ENCODE measurements at places on chromosomes 12 and 14. TPM values are rescaled to one million over a fixed set of nuclear protein-coding genes. Genes with fewer than 3 reads are reported as not detected.
A peak's percentile ranks its signal among the peaks of the same experiment; 100 is the strongest.

- no peak overlapping the region for H3K4me3 ChIP-seq
- no peaks in the 10 kb centered on the region for H3K4me1 ChIP-seq
- no peaks in the 10 kb centered on the region for H3K36me3 ChIP-seq
- peak; percentile 72 for DNase-seq
These were observed 32.3 kb upstream of the MMP17 start for GRCh38 chr12:131795690-131796410.

Gene C12orf54
- total RNA-seq = not detected

GRCh38 chr14:76962303-76962660, 66.2 kb downstream of the IRF2BPL start:
- no peaks in the 10 kb centered on the region for H3K36me3 ChIP-seq
- H3K27ac ChIP-seq = peak overlapping the region; percentile 91
- peak overlapping the region; percentile 37 for H3K4me3 ChIP-seq
- DNase-seq = no peak
- no peaks in the 10 kb centered on the region for H3K27me3 ChIP-seq

GRCh38 chr14:69428289-69428998, 30.0 kb downstream of the SLC39A9 start:
- no peak for DNase-seq
- no peak overlapping the region for H3K27ac ChIP-seq
- no peaks in the 10 kb centered on the region for H3K27me3 ChIP-seq
- no peaks in the 10 kb centered on the region for H3K36me3 ChIP-seq
- no peak overlapping the region for H3K4me3 ChIP-seq

DNA sequence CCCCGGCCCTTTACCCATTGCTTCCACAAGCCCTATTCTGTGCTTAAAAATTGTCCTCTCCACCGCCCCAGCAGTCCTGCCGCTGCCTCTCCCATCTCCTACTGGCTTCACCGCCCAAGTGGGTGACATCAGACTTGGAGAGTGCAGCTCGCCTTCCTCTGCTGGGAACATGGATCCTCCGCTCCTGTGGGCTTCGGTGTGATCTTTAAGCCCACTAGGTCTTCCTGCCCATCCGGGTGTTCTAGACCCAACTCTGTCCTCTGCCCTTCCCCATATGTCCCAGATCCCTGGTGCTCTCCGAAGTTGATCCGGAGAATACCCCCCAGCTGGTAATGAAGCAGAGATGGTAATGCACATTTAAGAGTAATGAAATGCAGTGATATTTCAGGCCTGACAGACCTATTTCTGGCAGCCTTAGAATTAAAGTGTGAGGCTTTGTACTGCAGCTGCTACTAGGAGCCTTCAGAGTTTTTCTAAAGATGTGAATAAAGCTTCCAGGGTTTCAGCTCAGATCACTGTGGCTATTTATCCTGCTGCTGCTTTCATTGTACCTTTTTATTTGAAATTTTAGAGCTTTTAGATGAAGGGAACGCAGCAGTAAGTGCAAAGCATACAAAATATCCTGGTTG, 22.9 kb upstream of the CTDSP2 start:
- H3K36me3 ChIP-seq = no peaks in the 10 kb centered on the region
- H3K27me3 ChIP-seq = no peaks in the 10 kb centered on the region
- peak; percentile 53 for DNase-seq
- no peak overlapping the region for H3K4me3 ChIP-seq

- no peaks in the 10 kb centered on the region for H3K36me3 ChIP-seq
- no peaks in the 10 kb centered on the region for H3K4me1 ChIP-seq
- no peaks in the 10 kb centered on the region for H3K27me3 ChIP-seq
These were observed 82.1 kb upstream of the BDKRB2 start for GRCh38 chr14:96122496-96122895.

Gene VDR
- total RNA-seq = 29.7 TPM

GRCh38 chr12:97555547-97556187, 93.1 kb downstream of the RMST start:
- no peak for DNase-seq
- H3K36me3 ChIP-seq = no peaks in the 10 kb centered on the region
- no peak overlapping the region for H3K27ac ChIP-seq
- no peaks in the 10 kb centered on the region for H3K27me3 ChIP-seq
- H3K4me3 ChIP-seq = no peak overlapping the region

- no peak overlapping the region for H3K27ac ChIP-seq
- H3K36me3 ChIP-seq = no peaks in the 10 kb centered on the region
- no peak for DNase-seq
- H3K4me1 ChIP-seq = no peaks in the 10 kb centered on the region
- H3K27me3 ChIP-seq = no peaks in the 10 kb centered on the region
These were observed 407.2 kb downstream of the FSCB start for GRCh38 chr14:44099743-44100488.

DNA sequence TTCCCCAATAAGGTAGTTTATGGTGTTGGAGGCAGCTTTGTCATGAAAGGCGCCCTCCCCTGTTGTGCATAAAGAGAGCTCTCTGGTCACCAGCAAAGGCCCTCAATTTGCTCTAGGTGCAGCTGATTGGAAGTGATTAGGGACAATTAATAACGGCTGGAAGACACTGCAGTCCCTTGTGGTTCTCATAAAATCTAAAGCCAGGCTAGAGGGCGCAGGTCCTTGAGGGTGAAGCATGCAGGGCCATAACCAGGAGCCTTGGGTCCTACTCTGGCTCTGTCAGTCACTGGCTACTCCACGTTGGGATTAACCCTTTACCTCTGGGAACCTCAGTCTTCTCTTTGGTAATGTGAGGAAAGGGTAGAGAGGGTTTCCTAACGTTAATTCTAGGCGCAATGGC, 1.9 kb downstream of the DAAM1 start:
- no peak for DNase-seq
- H3K4me1 ChIP-seq = peaks cover 40% of the 10 kb centered on the region
- H3K27ac ChIP-seq = peak overlapping the region; percentile 97

Gene ASCL1
- 0.34 TPM for total RNA-seq

DNA sequence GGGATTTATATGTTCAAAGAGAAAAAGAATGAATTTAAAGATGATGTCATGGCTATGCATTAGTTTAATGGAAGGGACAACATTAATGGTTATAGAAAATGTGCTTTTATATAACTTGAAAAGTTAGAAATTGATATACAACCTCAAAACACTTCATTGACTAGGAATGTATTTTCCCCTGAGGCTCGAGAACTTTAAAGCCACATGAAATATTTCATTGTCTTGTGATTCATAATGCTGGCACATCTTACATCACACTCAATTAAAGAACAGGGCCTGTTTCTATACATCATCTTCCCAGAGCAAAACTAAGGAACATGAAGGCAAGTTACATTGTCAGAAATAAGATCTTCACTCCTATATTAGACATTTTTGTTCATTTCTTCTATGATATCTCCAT, 35.2 kb upstream of the PAWR start:
- no peak for DNase-seq
- no peak overlapping the region for H3K27ac ChIP-seq
- H3K27me3 ChIP-seq = no peaks in the 10 kb centered on the region
- no peaks in the 10 kb centered on the region for H3K36me3 ChIP-seq
- H3K4me1 ChIP-seq = no peaks in the 10 kb centered on the region

- no peaks in the 10 kb centered on the region for H3K4me1 ChIP-seq
- peaks cover 26% of the 10 kb centered on the region for H3K27me3 ChIP-seq
- DNase-seq = no peak
- no peaks in the 10 kb centered on the region for H3K36me3 ChIP-seq
- H3K27ac ChIP-seq = no peak overlapping the region
These were observed 219.6 kb upstream of the C14orf180 start for GRCh38 chr14:104359969-104360442.

DNA sequence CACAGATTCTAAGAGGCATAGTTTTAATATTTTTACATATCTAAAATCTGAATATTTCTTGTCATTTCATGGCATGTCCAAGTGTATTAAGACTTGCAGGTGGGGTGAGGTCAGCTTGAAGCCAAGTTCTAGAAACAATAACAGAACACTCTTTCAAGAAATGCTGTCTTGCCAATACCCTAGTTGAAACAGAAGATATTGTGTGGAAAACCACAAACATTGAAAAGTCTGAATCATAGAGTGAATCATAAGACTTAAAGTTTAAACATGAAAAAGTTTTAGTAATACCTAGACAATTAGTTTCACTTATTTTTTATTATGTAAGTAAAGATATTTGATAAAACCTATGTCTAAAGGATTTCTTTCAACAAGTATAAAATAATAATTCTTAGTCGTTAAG, 191.5 kb upstream of the CAND1 start:
- no peak overlapping the region for H3K4me3 ChIP-seq
- H3K4me1 ChIP-seq = no peaks in the 10 kb centered on the region
- no peak for DNase-seq
- H3K36me3 ChIP-seq = no peaks in the 10 kb centered on the region
- H3K27me3 ChIP-seq = peaks cover 9% of the 10 kb centered on the region

DNA sequence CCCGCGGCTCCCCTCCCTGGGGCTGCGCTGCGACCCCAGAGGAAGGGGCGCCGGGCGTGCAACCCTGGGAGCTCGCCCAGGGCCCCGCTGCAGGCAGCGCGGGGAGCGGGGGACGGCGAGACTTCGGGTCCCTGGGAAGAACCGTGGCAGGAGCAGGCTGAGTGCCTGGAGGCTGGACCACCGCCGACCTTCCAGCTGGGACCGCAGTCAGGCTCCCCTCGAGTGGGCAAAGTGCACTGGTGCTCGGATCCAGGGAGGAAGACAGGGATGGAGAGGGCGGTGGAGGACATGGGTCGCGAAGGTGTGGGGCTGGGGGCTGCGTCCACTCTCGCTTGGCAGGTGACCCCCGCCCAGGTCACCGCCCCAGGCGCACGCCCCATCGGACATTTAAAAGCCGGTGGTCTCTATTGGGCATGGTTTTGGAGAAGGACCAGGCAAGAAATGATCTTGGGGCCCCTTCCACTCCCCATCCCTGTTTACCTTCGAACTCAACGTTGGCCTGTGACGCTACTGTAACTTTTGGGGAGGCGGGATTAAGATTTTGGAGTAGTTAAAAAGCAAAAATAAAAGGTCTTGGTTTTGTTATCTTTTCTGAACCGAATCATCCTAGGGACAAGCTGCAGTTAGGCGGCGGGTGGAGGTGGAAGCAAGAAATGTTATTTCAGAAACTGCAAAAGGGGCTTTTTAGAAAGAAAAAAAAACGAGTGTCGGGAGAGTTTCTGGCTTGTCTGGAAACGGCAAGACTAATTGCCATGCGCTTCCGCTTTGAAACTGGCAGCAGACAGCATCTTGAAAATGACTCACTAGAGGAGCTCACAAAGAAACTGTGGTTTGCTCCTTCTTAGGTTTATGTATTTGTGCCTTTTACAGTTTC, 1.0 kb downstream of the ELK3 start:
- peak overlapping the region; percentile 84 for H3K4me3 ChIP-seq
- no peaks in the 10 kb centered on the region for H3K27me3 ChIP-seq
- peaks cover 19% of the 10 kb centered on the region for H3K4me1 ChIP-seq
- peak; percentile 77 for DNase-seq

Gene ADAM21
- total RNA-seq = 0.41 TPM

Gene CD9
- 416 TPM for total RNA-seq

Gene HAL
- 1.1 TPM for total RNA-seq

DNA sequence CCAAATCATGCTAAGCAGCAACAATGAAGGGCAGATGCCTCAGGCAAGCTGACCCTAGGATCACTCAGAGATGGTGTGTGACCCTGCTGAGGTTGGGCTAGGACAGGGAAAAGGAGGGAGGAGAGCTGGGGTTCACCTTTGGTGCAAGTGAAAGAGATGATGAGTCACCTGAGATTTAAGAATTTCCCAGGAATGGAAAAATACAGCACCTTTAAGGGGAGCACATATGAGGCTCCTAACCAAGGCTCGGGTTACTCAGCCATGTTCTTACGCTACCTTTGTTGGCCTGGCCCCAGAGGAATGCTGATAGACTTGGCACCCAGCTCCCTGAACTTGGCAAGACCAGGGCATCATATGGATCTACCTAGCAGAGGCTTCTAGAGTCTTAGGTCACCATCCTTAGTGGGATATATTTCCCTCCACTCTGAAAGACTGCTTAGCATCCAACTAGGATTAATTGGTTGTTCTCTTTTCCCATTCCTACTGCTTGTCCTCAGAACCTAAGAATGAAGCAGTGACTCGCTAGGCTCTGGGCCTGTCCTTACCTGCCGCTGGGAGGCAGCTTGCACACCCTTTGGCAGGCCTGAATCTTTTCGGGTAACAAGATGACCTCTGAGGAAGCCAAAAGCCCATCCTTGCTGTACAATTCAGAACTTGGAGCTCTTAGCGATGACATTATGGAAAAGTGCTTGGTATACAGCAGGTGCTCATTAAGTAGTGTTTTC, 4.0 kb upstream of the NAA25 start:
- peaks cover 49% of the 10 kb centered on the region for H3K4me1 ChIP-seq
- H3K27me3 ChIP-seq = no peaks in the 10 kb centered on the region
- no peak overlapping the region for H3K4me3 ChIP-seq
- H3K36me3 ChIP-seq = no peaks in the 10 kb centered on the region

Gene MAP1LC3B2
- not detected for total RNA-seq

GRCh38 chr12:29054858-29055663, 94.0 kb upstream of the FAR2 start:
- no peaks in the 10 kb centered on the region for H3K4me1 ChIP-seq
- no peaks in the 10 kb centered on the region for H3K27me3 ChIP-seq
- no peak overlapping the region for H3K27ac ChIP-seq
- H3K36me3 ChIP-seq = no peaks in the 10 kb centered on the region
- no peak overlapping the region for H3K4me3 ChIP-seq

Gene RNASE3
- 1.1 TPM for total RNA-seq

Gene MYH6
- total RNA-seq = 1.5 TPM

Gene DLGAP5
- 1.8 TPM for total RNA-seq

DNA sequence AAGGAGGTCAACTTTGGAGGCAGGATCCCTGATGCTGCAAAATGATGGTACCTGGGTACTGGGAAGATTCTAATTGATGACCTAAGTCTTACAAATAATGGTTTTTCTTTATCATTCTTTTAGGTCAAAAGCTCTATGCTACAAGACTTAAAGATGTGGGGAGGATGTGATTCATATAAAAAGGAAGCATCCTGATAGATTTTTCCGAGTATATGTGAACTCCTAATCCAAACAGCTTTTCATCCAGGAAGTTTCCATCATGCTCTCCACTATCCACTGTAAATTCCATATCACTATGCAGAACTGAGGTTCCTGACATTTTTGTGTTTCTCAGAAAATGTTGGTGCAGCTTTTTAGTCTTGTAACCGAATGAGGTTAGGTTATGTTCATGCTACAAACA, 293.2 kb downstream of the PAWR start:
- H3K4me1 ChIP-seq = no peaks in the 10 kb centered on the region
- no peak overlapping the region for H3K27ac ChIP-seq
- DNase-seq = no peak
- H3K36me3 ChIP-seq = no peaks in the 10 kb centered on the region
- no peaks in the 10 kb centered on the region for H3K27me3 ChIP-seq
- no peak overlapping the region for H3K4me3 ChIP-seq

GRCh38 chr12:109016978-109017377, 3.9 kb downstream of the SVOP start:
- no peak overlapping the region for H3K27ac ChIP-seq
- H3K36me3 ChIP-seq = no peaks in the 10 kb centered on the region
- no peak overlapping the region for H3K4me3 ChIP-seq
- no peak for DNase-seq
- no peaks in the 10 kb centered on the region for H3K27me3 ChIP-seq

Gene ACOT4
- 4.8 TPM for total RNA-seq

DNA sequence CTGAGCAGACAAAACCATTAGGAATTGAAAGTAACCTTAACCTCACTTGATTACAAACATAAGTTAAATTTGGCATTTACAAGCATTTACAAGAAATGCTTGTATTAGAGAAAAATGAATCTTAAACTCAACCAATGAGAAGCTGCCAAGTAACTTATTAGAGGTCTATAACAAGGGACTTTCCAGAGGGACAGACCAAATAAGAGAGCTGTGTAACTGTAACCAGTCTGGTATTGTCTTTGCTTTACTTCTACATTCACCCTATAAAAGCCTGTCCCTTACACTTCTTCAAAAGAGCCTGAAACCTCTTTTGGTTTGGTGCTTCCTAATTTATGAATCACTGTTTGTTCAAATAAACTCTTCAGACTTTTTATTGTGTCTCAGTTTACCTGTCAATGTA, 450.0 kb upstream of the FAR2 start:
- no peaks in the 10 kb centered on the region for H3K36me3 ChIP-seq
- no peak overlapping the region for H3K27ac ChIP-seq
- no peaks in the 10 kb centered on the region for H3K4me1 ChIP-seq
- DNase-seq = no peak
- H3K27me3 ChIP-seq = no peaks in the 10 kb centered on the region
